CD4-positive, CD25-positive, alpha-beta regulatory T cell (primary cell): ENCODE measurements at places on chromosomes 5 and 9.
A peak's percentile ranks its signal among the peaks of the same experiment; 100 is the strongest.

DNA sequence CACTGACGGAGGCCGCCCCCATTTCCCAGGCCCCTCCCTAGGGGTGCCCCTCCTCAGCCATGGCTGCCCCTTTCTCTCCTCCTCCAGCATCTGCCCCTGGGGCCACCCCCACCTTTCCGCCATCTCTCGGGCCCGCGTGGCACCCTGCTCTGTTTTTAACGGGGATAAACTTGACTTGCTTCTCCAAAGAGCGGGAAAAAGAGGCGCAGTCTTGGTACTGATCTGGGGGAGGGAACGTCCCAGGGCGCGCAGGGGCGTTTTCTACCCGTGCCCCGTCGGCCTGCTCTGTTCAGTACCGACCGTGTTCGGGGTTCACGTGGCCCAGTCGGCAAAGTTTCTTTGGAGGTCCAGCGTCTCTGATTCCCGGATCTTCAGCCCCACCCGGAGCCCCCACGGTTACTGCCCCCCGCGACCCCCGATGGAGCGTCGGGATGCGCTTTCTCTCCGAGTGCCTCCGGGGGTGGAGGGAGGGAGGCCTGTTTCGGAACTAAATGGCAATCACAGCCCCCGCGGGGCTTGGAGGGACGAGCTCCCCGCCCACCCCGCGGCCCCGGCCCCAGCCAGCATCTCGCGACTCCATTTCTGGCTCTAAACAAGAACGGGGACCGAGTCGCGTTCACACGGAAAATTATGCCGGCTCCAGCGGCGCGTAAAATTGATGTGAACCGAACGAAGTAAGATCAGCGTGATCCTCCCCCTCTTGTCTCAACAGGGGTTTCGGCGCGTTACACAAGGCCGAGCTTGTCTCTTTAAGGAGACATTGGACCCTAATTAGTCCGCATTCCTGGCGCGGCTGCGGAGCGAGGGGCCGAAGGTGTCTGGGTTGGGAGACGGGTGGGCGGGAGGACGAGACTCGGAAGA, 1.1 kb upstream of the TLE4 start:
- DNase-seq: peak; percentile 17

- no peak for DNase-seq
Observed at GRCh38 chr5:72256536-72256935, 63.5 kb downstream of the MRPS27 start.

- DNase-seq: no peak
Observed at GRCh38 chr9:93300175-93300572, 116.2 kb downstream of the WNK2 start.

DNA sequence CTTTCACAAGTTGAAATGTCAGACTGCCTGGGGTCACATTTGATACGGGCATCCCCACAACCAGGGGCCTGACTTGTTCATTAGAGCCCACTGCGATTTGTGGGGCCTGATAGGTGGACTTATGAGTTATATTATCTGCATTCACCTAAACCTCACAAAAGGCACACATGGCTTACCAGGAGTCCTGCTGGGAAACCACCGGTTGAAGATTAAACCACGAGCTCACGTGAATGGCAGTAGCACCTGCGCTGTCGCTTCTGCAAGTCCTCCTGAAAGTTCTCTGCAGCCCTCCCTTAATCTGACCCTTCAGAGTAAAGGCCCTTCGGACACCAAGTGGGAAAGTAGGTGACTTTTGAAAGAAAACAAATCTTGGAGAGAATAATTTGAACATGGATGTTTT, 68.9 kb downstream of the PPIC start:
- no peak for DNase-seq

GRCh38 chr9:18385696-18386490, 88.1 kb upstream of the ADAMTSL1 start:
- DNase-seq: no peak

GRCh38 chr9:33524306-33524947, 376 bp downstream of the ANKRD18B start:
- no peak for DNase-seq

DNA sequence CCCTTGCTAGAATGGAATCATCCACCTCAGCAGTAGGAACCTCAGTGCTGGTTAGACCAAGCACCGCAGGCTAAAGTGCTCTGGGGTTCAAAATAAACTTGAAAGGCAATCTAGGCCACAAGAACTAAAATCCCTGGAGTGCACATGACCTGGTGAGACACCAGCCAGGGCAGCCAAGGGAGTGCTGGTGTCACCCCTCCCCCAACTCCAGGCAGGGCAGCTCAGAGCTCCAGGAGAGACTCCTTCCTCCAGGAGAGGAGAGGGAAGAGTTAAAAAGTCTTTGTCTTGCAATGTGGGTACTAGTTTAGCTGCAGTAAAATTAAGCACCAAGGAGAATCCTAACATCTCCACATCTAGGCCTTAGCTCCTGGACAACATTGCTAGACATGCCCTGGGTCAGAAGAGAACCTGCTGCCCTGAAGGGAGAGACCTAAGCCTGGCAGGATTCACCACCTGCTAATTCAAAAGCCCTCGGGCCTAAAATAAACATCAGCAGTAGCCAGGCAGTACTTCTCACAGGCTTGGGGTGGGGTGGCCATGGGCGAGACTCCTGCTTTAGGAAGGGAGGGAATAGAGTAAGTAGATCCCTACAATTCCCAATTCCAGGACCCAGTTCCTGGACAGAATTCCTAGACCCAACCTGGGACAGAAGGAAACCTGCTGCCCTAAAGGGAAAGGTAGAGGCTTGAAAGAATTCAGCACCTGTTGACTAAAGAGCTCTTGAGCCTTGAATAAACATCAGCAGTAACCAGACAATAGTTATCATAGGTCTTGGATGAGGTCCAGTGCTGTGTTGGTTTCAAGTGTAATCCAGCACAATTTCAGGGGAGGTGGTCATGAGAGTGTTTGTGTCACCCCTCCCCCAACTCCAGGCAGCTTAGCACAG, 25.8 kb downstream of the UGT3A2 start:
- DNase-seq: no peak

- no peak for DNase-seq
Observed at GRCh38 chr9:123353041-123353440, 3.0 kb upstream of the CRB2 start.
